Neural progenitor cell (in vitro differentiated cells): ENCODE measurements at places on chromosomes 7 and 10. TPM values are rescaled to one million over a fixed set of nuclear protein-coding genes. Genes with fewer than 3 reads are reported as not detected.

Gene ANXA8L1
- not detected in 2 replicates for total RNA-seq

Gene EN2
- not detected in 2 replicates for total RNA-seq

Gene CTTNBP2
- 17.4 and 25.5 TPM in 2 replicates for total RNA-seq

Gene DENND2A
- total RNA-seq: 23.7 and 27.0 TPM in 2 replicates

Gene TMEM273
- total RNA-seq: not detected in 2 replicates

Gene SKAP2
- 2.7 and 6.3 TPM in 2 replicates for total RNA-seq

Gene LIPN
- not detected in 2 replicates for total RNA-seq

Gene KCNMA1
- 2.4 and 3.7 TPM in 2 replicates for total RNA-seq

Gene RASA4B
- total RNA-seq: 0.99 and 3.9 TPM in 2 replicates

Gene MYO3A
- 0.09 and 0.46 TPM in 2 replicates for total RNA-seq

Gene LRRTM3
- total RNA-seq: 0.03 TPM in 1 of 2 replicates, not detected in the other

Gene KCND2
- total RNA-seq: 2.7 and 2.9 TPM in 2 replicates

Gene WEE2
- total RNA-seq: 0.12 TPM in 1 of 2 replicates, not detected in the other

Gene SNCG
- total RNA-seq: not detected in 2 replicates

Gene PDK4
- not detected in 2 replicates for total RNA-seq

Gene WASL
- total RNA-seq: 21.4 and 30.4 TPM in 2 replicates

Gene ZNF775
- 3.0 and 26.1 TPM in 2 replicates for total RNA-seq

Gene SFRP5
- total RNA-seq: not detected in 2 replicates

Gene SPDYE5
- total RNA-seq: not detected in 2 replicates

Gene VIPR2
- total RNA-seq: 0.92 and 3.1 TPM in 2 replicates

Gene PAXIP1
- 22.3 and 26.1 TPM in 2 replicates for total RNA-seq

Gene TMEM213
- not detected in 2 replicates for total RNA-seq

Gene TNS3
- total RNA-seq: 15.0 and 21.8 TPM in 2 replicates
